ENCODE measurements at places on chromosomes 13 and 19. TPM values are rescaled to one million over a fixed set of nuclear protein-coding genes. Genes with fewer than 3 reads are reported as not detected.

The PSG3 gene
- total RNA-seq: 0.19 TPM

The OR10H1 gene
- total RNA-seq: not detected

The SYNE4 gene
- 3.9 TPM for total RNA-seq

The TTC9B gene
- 1.1 TPM for total RNA-seq

The PEX11G gene
- total RNA-seq: not detected

The ZNF556 gene
- not detected for total RNA-seq

The HRC gene
- not detected for total RNA-seq

GRCh38 chr19:11485245-11485837 lies 4.5 kb upstream of the ELAVL3 start:
- no peak for ATAC-seq

DNA sequence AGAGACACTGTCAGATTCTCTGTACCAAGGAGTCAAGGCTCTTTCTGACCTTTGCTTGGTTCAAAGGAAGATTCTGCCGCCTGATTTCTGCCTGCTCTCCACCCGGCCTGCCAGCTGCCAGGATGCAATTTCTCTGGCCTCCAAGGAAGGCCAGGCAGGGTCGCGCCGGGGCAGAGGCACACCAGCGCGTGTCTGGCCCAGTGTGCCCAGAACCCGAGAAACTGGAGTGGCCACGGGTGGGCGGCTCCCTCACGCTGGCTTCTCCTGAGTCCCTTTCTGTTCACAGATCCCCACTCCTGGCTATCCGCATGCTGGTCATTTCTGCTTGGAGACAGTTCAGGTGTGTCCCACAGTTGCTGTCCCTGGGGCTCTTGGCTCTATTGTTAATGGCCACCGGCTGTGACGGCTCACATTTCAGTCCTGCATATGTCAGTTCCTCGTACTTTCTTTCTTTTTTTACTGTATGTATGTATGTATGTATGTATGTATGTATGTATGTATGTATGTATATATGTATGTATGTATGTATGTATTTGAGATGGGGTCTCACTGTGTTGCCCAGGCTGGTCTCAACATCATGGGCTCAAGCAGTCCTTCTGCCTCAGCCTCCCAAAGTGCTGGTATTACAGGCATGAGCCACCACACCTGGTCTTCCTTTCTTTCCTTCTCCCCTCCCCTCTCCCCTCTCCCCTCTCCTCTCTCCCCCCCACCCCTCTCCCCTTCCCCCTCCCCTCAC lies 16.9 kb downstream of the TMPRSS9 start:
- ATAC-seq: no peak

DNA sequence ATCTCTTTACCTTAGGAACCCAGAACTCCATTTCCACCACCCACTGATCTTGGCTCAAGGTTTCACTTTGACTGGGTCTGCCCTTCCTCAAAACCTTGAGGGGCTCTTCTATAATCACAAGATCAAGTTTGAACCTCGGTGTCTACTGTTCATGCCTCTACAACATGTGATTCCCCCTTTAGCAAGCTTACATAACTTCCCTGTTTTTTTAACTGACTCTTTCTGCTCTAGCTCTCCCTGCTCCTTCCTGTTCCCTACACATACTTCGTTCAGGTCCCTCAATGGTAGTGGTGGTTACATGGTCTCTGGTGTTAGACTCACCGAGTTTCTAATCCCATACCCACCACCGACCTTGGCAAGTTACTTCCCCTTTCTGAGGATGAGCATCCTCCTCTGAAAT lies 26.7 kb downstream of the CEACAM8 start:
- no peak for ATAC-seq

DNA sequence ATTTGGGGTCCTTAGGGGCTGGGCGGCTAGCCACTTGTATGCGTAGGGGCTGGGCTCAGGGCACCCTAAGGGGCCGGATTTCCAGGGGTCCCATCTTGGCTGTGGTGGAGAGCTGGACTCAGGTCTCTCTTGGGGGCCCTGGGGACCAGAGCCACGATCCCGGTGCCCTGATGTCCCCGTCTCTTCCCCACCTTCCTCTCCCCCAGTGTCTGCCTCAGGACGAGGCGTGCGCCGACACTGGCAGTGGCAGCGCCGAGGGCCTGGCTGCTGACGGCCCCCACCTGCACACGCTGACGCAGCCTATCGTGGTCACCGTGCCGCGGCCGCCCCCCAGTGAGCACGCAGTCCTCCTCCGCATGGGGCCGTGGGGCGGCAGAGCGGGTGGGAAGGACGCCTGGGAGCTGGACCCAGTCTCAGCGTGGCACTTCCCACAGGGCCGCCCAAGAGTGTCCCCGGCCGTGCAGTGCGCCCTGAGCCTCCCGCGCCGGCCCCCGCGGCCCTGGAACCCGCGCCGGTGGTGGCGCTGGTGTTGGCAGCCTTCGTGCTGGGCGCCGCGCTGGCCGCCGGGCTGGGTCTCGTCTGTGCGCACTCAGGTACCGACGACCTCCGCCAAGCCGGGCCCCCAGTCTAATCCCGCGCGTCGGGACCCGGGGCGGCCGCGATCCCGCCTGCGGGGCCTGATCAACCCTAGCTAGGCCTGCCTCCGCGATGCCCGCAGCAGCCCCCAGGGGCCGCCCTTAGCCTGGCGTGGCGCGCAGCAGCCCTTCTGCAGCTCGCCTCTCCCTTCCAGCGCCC lies 2.7 kb upstream of the SNAPC2 start:
- ATAC-seq: peak; percentile 26

- no peak for ATAC-seq
Measured at GRCh38 chr13:43669101-43669500, 117.7 kb downstream of the ENOX1 start.

DNA sequence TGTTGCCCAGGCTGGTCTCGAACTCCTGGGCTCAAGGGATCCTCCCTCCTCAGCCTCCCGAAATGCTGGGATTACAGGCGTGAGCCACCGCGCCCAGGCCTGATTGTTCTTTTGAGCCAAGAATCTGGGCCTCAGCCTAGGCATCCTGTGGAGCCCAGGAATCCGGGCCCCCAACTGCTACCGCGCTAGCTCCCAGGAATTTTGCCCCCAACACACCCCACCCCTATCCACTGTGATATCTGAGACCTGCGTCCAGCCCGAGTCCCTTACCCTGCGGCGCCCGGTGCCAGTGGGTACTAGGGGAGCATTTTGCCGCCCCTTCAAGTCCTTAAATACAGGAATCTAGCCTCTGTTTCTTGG lies 838 bp upstream of the MYADM start:
- no peak for ATAC-seq

- peak; percentile 100 for ATAC-seq
Measured at GRCh38 chr19:53792721-53793433, 31.2 kb downstream of the NLRP12 start.

DNA sequence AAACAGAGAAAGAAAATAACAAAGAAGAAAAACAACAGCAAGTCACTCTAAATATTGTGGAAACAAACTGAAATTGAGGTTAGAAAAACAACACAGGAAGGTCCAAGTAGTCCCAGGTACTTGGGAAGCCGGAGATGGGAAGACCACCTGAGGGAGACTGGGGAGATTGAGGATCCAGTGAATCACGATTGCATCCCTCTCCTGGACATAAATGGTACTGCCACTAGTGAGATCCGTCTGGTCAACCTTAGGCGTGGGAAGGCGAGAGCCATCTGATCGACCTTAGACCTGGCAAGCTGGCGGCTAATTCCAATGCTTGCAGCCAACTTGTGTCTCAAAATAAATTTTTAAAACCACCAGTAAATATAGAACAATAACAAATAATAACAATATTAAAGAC lies 81.9 kb downstream of the ZNF726 start:
- no peak for ATAC-seq

GRCh38 chr13:59413126-59413525 lies 750.6 kb downstream of the DIAPH3 start:
- ATAC-seq: no peak

DNA sequence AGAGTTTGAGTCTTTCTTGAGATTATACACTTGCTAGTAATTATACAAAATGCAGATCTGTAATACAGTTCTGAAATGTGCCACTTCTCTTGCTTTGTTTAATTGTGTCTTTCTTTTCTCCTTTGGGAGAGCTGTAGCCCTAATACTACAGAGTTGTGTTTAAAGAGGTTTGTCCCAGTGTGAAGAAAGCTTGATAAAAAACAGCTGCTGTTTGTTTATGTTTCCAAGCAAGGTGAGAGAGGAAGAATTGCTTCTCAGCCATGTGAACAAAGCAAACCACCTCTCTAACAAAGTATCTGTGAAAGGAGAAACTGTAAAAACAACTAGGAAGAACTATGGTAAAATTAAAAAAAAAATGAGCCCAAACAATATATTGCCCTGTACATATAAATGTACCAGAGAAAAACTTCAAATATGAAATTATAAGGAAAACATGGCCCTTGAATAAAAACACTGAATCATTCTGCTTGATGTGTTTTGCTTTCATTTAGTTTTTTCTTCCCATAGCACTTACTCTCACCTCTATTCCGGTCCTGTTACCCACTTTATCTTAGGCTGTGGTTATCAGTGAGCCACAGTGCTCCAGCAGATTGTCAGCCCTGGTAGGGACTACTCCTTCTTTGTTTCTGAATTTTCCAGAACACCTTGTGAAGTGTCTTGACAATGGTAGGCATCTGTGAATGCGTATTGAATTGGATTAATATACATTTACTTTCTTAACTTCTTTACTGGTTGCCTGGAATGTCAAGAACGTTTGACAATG lies 257.1 kb downstream of the MTUS2 start:
- no peak for ATAC-seq

DNA sequence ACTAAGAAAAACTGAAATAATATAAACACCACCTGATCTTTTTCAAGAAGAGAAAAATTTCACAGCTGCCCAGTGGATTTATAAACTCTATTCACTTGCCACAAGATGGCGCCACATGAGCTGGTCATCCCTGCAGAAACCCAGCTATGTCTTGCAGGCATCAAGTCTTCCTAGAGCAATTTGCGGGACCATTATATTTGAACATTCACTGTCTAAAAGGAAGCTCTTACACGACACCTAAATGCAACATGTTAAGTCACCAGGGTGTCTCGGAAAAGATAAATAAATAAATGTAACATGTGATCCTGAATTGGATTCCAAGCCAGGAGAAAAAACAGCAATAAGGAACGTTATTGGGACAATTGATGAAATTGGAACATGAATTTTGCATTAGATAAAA lies 20.3 kb upstream of the AKT2 start:
- peak; percentile 71 for ATAC-seq

DNA sequence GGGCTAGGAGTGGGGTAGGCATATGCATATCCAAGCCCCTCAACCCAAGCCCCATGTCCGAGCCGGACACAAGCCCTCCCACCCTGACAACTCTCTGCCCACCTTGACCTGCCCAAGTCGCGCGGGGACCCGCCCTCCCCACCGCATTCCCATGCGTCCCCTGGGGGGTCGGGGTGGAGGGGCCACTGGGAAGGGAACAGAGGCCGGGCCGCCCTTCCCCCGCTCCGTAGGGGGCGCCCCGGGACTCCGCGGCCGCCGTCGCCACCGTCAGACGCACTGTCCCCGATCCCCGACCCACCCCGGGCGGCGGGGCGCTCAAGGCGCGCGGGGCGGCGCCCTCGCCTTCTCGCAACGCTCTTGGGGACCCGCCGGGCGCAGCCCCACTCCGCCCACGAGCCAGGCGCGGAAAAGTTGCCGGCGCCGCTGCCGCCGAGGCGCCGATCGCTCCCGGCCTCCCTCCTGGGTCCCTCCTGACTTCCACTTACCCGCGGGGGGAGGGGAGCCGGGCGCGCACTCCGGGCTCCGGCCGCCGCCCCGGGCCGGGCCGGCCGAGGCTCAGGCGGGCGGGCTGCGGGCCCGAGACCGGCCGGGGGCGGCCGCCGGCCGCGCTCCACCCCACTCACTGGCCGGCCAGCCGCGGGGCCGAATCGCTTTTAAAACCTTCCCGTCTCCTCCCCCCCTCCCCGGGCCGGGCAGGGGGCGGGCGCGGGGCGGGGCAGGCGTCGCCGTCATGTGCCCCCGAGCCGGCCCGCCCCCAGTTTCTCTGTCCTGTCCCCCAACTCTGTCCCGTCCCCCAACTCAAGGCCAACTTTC lies 34.4 kb upstream of the NANOS3 start:
- ATAC-seq: no peak

DNA sequence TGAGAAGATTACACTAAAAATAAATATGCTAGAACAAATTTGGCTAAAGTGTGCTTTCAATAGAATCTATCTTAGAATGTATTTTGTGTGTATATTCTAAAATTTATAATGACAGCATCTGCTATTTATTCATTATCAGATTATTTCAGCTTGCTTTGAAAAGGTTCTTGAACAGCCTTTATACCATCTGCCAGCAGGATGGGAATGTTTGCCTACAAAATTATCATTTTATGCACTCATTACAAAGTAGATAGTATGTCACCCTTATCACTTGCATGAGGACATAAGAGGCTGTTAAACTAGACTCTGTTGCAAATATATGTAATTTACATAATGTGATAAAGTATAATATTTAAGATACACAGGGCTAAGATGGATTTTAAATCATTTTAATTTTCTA lies 1286.9 kb upstream of the PCDH20 start:
- ATAC-seq: no peak

GRCh38 chr19:55119053-55119452 lies 1.6 kb upstream of the PPP1R12C start:
- ATAC-seq: no peak

GRCh38 chr19:610071-610800 lies 20.6 kb downstream of the HCN2 start:
- peak; percentile 1 for ATAC-seq

- no peak for ATAC-seq
Measured at GRCh38 chr19:33781996-33782395, 14.7 kb upstream of the KCTD15 start.

DNA sequence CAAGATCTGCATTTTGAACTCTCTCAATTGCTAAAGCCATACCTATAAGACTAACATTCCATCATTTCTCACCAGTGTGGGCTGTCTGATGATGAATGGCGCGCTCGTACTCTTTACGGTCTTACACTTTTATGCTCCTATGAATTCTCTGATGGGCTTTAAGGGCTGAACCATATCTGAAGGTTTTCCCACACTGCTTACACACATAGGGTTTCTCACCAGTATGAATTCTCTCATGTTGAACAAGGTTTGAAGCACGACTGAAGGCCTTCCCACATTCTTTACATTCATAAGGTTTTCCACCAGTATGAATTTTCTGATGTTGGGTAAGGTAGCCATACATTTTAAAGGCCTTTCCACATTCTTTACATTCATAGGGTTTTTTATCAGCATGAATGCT lies 18.8 kb upstream of the ZNF607 start:
- no peak for ATAC-seq

- ATAC-seq: peak; percentile 48
Measured at GRCh38 chr19:15508035-15508710, at the start of gene CYP4F22. Gene CYP4F22 (plus strand): TSS chr19:15508525. CDS start chr19:15525337, 16,812 bp downstream.

DNA sequence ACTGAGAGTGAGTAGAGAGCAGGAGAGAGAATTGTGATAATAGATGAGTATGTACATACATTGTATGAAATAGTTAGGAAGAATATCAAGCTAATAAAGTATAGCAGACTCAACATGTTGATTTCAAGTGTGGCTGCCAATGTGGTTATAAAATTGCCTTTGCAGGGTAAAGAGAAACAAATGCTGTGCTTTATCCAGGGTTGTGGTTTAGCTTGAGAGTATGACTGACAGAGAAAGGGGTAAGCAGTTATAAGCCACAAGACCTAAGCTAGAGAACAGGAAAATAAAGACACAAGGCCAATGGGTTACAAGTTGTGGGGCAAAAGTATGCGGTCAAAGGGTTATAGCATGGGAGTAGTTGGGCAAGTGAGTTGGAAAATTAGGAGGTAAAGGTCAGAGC lies 1217.5 kb downstream of the DIAPH3 start:
- ATAC-seq: no peak

Measured in activated T-helper 17 cell treated with anti-CD3 and anti-CD28 coated beads, Interleukin-2, amount 50 U/mL, for 72 hours (primary cell).